ENCODE measurements at places on chromosomes 7 and 10.

DNA sequence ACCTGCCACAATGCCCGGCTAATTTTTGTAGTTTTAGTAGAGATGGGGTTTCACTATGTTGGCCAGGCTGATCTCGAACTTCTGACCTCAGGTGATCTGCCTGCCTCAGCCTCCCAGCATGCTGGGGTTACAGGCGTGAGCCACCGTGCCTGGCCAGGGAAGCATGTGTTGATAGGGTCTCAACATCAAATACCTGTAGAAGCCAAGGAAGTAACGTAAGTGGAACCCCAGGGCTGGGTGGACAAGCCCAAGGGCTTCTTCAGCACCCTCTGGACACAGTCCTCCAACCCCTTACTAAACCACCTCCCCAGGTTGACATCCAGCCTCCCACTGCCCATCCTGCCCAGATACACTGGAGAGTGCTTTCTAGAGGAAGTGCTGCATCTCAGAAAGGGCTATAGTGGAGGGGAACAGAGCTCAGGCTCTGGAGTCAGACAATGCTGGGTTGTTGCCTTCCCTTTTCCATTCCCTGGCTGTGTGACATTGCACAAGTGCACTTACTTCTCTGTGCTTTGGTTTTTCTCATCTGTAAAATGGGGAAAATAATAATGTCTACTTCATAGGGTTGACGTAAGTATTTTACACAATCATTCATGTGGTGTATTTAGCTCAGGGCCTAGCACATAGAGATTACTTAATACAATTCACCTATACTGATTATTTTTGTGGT, 73.9 kb upstream of the KAT6B start:
- DNase-seq: no peak

DNA sequence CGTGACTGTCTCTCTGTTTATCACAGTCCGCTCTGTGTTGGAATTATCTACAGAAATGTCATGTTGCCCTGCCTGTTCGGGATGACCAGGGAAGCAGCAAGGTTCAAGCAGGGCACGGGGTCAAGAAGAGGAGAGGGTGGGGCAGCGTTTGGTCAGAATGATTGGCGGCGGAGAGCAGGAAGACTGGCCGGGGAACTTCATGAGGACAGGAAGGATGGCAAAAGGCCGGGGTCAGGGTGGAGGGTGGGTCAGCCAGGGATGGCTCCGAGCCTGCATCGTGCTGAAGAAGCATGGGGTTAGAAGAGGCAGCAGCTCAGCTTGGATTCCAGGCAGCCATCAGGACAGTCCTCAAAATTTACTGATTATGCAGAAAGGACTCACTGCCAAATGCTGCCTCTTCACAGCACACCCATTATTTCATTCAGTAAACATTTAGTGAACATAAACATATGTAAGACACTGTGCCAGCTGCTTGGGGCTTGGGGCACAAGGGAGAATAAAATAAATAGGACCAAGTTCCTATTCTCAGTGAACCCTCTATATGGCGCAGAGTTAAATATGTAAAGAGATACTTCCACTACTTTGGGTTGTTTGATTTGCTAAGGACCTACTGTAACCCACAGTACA, 42.8 kb downstream of the WNT2 start:
- DNase-seq: no peak

GRCh38 chr7:17236603-17237002, 61.8 kb upstream of the AHR start:
- DNase-seq: no peak

DNA sequence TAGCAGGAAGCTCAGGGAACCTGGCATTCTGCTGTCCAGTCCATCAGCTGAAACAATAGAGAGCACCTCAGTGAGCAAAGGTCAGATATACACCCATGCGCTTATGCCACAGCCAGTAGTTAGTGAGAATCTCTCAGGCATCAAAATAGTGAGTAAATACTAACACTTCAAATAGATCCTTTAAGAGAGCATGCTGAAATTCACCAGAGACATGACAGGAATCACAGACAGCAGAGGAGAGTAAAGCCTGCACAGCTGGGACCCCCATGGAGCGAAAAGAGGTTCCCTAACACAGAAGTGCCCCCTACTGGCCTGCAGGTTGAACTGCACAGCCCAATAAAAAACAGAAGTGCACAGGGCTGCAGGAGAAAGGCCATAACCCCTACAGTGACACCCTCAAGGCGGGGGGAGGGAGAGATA, 57.6 kb upstream of the ANTXRL start:
- DNase-seq: no peak

- no peak for DNase-seq
Measured at GRCh38 chr10:36424502-36424901, 700.9 kb upstream of the ANKRD30A start.

- no peak for DNase-seq
Measured at GRCh38 chr7:101119876-101120275, 7.0 kb upstream of the SERPINE1 start.

DNA sequence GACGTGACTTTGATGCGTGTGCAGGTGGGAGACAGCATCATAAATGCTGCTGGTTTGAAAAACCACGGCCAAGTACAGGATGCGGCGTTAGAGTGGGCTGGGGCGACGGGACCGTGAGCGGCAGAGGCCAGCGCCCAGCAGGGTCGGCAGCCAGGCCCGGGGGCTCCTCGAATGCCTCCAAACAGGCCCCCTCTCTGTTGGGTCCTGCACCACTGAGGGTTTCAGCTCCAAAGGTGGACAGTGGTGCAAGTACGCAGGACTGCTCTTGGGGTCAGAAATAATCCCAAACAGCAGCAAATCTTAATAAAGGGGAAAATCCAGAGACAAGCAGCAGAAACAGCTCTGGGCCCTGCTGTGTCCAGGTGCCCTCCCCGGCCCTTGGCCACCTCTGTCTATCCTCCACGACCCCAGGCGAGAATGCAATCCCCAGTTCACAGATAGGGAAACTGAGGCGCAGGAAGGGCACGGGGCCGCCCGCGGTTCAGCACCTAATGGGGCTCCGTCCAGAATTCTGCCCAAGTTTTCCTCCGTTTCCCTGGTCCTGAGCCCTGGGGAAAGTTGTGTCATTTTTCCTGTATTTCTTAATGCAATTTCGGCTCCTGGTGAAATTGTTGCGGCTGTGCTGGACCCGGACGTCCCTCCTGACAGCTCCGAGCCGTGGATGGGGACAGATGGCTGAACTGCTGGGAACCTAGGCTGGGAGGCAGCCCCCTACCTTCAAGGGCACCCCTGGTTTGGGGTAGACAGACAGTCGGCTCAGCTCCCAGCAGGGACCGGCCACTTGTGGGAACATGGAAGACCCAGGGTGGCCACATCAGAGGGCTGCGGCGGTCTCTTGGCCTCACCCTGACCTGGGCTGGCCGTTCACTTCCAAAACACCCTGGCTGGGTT, 97.4 kb downstream of the FOXL3 start:
- no peak for DNase-seq

GRCh38 chr10:116907245-116907987, 58.1 kb downstream of the ENO4 start:
- no peak for DNase-seq

GRCh38 chr7:97857544-97857943, 14.7 kb downstream of the ASNS start:
- DNase-seq: no peak

- DNase-seq: no peak
Measured at GRCh38 chr10:62052276-62052675, 150.8 kb downstream of the ARID5B start.

DNA sequence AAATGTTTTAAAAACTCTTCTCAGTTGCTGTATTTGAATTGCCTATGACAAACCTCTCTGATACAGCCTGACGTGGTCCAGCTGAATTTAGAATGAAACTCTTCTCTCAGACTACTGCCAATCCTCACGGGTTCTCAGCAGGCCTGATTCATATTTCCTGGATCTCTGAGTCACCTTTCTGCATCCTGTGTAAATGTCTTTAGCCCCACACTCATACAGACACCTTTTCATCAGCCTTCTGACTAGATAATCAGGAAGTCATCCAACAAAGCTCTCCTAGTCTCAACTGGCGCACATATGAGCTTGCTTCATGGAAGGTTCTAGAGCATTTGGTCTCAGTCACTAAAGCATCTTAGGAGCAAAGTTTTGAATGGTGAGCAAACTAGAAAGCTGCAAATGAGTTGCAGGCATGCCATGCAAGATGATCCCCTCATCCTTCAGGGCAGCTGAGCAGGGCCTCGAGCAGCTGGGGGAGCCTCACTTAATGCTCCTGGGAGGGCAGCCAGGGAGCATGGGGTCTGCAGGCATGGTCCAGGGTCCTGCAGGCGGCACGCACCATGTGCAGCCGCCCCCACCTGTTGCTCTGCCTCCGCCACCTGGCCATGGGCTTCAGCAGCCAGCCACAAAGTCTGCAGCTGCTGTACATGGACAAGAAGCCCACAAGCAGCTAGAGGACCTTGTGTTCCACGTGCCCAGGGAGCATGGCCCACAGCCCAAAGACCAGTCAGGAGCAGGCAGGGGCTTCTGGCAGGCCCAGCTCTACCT, 182.8 kb downstream of the ARHGAP12 start:
- DNase-seq: no peak

GRCh38 chr7:45670717-45671116, 96.5 kb downstream of the ADCY1 start:
- DNase-seq: no peak

- DNase-seq: no peak
Measured at GRCh38 chr7:155799514-155799913, 12.7 kb downstream of the SHH start.

- no peak for DNase-seq
Measured at GRCh38 chr10:61063901-61064300, 119.9 kb upstream of the RHOBTB1 start.

DNA sequence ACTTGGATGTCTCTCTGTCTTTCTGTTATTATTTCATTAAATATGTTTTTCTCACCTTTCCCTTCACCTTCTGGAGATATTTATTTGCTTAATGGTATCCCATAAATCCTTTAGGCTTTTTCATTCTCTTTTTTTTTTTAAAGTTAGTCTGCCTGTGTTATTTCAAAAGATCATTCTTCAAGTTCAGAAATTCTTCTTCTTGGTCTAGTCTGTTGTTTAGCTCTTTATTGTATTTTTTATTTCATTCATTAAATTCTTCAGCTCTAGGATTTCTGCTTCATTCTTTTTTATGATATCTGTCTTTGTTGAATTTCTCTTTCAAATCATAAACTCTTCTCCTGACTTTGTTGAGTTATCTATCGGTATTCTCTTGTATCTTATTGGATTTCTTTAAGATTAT, 312.1 kb upstream of the KAT6B start:
- DNase-seq: no peak

GRCh38 chr10:114278140-114278883, 39.3 kb downstream of the VWA2 start:
- no peak for DNase-seq

GRCh38 chr7:45036796-45037195, 36.8 kb downstream of the CCM2 start:
- no peak for DNase-seq

DNA sequence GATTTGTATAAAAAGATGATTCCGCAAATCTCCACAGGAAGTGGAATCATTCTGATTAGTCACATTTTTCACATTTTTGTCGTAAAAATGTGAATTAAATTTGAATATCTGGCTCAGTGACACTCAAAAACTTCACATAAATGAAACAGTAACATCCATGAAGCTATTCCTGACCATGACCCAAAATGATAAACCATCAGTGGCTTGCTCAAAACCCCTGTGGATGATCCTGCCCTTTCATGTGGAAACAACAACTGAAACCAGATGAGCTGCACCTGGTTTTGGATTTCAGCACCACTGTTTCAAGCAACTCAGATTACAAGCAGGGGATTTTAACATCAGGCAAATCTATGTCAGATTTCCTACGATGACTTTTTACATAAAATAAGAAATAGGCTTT, 80.3 kb downstream of the AMPH start:
- no peak for DNase-seq

DNA sequence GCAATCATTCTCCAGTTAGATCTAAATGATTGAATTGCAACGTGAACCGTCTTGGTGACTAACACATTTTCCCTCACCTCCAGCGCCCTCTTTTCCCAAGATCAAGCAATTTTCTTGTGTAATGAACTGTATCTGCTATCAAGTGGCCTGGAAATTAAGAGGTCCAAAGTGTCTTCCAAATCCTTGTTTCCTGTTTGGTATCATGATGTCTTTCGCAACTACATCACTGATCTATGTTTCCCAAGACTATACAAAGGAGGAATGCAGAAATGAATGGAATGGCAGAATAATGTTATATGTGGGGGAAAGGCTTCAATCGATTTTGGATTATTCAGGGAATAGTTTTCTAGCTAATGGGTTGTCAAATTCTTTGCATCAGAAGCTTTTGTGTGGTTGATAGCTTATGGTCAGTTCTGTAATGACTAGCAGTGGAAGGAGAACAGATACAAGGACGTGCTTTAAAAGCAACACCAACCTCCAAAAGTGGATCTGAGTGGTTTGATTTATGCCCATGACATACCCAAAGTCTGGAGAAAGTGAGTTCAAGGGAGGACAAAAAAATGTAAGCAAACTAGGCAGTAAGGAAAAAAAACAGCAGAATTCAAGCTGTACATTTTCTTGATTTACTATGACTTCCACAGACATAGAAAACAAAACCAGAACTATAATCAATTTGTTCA, 14.6 kb upstream of the ZEB1 start:
- no peak for DNase-seq

- no peak for DNase-seq
Measured at GRCh38 chr10:95305606-95306317, 15.0 kb upstream of the PDLIM1 start.

Measured in cortex of kidney (tissue), 1 donor.